Inflammatory macrophage treated with lipopolysaccharide for 1 hour (primary cell): ENCODE measurements at places on chromosomes 13 and 19.

- DNase-seq = no peak
Measured at GRCh38 chr13:110179116-110179856, 127.7 kb downstream of the COL4A1 start.

DNA sequence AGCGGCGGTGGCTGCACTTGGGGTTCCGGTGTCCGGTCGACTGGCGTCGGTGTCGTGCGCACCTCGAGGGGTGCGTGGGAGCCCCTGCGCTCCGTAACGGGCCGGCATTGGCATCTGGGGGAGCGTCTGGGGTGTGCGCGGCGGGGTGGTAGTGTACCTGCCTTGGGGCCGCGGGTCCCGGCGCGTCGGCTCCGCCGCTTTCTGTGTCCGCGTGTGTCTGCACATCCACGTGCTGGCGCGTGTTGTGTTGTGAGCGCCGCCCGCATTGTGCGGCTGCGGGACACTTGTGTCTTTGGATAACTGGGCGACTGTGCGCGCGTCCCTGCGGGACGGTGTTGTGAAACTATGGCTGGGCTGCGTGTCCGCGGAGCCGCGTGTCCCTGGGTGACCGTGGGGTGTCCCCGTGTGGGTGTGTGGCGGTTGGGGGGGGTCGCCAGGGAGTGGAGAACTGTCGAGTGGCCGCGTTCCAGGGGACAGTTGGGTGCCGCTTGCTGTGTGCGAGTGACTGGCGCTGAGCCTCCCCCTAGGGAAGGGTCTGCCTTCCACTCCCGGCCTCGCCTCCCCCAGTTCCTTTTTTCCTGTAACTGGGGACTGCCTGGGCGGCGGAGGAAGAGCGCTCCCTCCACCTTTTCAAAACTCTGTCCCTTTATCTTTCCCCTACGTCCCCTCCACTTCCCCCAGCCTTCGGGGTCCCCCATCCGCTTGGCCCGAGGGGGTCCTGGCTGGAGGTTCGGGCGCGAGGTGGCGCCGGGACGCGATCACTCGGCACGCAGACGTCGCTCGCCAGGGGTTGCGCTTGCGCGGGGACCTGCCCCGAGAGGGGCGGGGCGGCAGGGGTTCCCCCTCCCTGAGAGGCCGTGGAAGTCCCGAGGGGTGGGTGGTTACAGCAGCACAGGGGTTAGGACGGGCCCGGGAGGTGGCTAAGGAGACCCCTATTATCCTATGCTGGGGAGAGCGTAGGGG is 5.7 kb upstream of the NFIC start:
- DNase-seq = peak; percentile 69

GRCh38 chr13:30623392-30623791 is 5.7 kb downstream of the USPL1 start:
- no peak for DNase-seq

DNA sequence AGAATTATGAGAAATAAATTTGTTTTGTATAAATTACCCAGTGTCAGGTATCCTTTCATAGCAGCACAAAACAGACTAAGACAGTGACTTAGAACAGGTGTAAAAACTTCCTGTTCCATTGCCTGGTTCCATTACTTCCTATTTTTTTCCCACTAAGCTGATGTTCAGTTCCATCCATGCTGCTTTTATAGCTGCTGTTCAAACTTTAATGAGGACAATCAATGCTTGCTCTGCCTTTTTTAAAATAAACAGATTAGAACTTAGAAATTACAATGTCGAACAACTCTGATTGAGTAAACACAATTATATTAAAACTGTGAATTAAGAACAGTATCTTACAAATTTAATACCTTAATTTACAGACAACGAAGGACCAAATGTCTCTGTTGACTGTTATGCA is 818.9 kb downstream of the OLFM4 start:
- no peak for DNase-seq

DNA sequence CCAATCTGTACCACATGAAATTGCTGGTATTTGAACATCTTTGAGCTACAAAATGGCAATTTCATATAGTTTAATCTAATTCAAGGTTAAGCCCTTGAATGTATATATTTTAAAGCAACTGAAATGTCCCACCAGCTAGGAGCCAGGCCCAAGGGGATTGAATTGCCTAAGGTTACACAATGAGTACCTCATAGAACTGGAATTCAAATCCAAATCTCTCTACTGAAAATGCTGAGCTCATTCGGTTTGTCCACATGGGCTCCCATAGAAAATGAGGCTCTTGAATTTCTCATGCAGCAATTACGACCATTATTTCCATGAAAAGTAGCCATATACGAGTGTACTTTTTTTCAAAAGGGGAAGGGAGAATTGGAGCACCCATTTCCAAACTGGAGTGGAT is 31.5 kb upstream of the FNDC3A start:
- no peak for DNase-seq

DNA sequence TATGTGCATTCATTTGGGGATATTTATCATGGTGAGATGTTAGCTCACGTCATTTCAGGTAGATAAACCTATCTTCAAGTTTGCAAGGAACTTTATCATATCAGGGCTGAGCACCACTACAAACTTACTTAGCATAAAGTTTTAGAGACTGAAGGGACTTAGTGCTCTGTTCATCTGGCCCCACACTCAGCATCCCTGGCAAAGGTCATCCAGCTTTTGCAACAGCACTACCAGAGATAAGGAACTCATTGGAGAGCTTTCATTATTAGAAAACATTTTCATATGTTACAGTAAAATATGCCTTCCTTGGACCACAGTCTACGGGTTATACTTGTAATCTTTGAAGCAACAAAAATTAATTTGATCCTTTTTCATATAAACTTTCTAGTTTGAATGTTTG is 263.4 kb downstream of the POU4F1 start:
- DNase-seq = no peak

DNA sequence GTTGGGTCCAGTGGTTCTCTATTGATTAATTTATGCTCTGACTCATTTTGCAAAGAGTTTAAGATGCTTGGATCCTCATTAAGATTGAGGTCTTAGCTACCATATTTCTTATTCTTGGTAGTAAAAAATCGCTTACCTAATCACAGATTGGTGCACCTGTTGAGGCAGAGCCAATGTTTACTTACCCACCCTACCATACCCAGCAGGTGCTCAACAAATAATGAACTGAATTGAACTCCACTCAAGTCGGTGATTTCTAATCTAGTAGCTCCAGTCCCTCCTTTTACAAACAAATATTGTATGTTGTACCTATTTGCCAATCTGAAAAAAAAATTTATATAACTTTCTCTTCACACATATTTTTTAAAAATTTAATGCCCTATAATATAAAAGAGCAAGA is 361.0 kb downstream of the FGF14 start:
- DNase-seq = no peak
